ENCODE measurements at places on chromosomes 2 and 18.

DNA sequence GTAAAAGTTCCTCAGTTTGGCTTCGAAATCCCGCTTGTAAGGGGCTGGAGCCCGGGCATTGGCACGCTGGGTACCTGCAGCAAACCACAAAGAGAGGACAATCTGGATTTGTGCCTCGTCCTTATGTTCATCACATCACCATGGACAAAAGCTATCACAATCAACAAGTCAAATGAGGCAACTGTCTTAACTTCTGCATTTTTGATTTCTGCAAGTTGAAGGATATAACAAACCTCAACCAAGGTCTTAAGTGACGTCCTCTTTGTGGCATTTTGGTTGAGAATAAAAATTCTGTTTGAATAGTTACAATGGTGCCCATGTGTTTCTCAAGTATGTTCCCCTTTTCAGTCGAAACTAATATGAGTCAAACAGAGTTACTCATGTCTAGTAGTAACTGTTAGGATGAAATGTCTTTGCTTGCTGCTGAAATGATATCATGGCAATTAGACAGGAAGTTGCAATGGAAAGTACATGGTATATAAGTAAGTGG lies 70.8 kb upstream of the STK17B start:
- DNase-seq, result no peak

GRCh38 chr2:45849491-45850283 lies 198.2 kb downstream of the PRKCE start:
- no peak for DNase-seq

GRCh38 chr18:56853961-56854360 lies 202.8 kb downstream of the WDR7 start:
- no peak for DNase-seq

DNA sequence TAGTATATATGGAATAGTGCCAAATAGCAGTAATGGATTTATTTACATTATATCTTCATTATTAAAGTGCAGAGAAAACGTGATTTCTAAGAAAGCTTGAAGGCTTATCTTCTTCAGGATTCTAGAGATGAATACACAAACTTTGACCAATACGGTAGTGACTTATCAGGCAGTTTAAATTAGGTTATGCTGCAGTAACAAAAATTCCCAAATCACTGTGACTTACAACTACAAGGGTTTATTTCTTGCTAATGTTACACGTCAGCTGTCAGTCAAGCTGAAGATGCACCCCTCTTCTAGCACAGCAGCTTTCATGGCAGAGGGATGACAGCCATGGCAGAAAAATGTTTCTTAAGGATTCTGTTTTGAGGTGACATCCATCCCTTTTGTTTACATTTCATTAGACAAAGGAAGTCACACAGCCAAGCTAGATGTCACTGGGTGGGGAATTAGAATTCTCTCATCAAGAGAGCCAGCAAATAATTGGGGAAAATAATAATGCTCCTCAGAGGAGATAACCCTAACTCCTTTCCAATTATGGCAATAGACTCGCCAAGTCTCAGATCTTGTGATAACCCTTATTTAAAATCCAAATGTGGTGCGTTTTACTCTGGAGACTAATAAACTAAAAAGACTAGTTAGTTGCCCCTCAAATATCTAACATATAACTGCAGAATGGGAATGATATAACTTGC lies 268.3 kb upstream of the CYP26B1 start:
- DNase-seq, result no peak

DNA sequence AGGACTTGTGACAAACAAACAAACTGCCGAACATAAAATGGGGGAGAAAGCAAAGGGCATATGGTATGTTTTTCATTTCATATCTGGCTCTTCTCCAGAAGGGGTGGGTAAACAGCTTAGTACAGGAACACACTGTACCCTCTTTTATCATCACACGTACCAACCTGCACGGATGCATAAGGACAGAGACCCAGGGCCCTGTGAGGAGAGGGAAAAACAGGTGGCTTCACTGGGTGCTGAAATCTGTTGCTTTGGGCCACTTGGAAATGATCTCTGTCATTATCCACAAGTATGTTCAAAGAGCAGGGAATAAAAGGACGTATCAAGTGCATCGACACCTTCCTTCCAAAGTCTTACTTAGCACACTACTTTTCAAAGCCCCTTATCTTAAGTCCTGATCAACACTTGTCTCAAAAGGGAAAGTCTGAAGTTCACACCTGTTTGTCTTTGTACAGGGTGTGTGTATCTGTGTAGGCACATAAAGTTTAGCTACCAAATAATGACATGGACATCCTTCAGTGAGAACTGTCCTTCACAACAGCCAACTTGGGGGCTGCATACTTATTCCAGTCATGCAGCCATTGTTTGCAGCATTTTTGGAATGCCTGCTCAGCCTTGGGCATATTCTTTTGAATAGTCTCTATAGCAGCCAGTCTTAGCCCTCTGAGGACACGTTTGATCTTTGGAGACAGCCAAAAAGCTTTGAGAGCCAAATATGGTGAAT lies 60.6 kb downstream of the IRS1 start:
- DNase-seq, result no peak

GRCh38 chr2:180523621-180524340 lies 456.6 kb upstream of the UBE2E3 start:
- DNase-seq, result no peak
